Stimulated activated CD8-positive, alpha-beta memory T cell treated with anti-CD3 and anti-CD28 coated beads, Interleukin-4, amount 100 ng/mL, for 1 hour (primary cell): ENCODE measurements at places on chromosomes 4 and X.

GRCh38 chr4:39154009-39154408, 28.3 kb upstream of the WDR19 start:
- DNase-seq, result no peak

DNA sequence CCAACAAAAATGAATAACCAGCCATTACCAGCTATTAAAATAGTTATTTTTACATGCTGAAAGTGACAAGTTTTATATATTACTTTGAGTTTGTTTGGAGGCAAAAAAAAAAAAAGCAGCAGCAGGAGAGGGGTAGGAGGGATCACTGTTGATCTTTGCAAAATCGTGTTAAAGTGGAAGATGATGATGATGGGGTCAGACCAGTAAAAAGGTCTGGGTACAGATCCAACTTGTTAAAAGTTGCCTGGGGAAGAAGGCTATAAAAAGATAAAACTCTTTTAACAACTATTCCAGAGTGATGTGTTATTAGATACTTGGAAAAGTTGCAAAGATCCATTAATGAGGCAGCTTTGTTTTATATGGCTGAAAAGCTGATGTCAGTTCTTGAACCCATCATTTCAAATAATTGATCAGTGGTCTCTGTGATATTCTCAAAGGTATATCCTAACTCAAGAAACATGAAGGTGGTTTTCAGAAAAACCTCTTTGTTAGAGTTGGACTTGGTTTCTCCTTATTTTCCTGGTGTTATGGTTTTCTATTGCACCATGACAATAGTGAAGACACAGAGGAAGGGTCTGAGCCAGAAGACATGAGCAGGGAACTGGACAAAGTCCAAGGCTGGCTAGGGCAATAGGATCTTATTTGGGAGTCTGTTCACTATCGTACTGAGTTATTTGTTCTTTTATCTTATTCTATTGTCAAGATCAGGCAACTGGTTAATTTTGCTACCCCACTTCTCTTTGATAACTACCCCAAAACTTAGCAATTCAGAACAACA, 44.8 kb downstream of the EDNRA start:
- DNase-seq, result no peak

DNA sequence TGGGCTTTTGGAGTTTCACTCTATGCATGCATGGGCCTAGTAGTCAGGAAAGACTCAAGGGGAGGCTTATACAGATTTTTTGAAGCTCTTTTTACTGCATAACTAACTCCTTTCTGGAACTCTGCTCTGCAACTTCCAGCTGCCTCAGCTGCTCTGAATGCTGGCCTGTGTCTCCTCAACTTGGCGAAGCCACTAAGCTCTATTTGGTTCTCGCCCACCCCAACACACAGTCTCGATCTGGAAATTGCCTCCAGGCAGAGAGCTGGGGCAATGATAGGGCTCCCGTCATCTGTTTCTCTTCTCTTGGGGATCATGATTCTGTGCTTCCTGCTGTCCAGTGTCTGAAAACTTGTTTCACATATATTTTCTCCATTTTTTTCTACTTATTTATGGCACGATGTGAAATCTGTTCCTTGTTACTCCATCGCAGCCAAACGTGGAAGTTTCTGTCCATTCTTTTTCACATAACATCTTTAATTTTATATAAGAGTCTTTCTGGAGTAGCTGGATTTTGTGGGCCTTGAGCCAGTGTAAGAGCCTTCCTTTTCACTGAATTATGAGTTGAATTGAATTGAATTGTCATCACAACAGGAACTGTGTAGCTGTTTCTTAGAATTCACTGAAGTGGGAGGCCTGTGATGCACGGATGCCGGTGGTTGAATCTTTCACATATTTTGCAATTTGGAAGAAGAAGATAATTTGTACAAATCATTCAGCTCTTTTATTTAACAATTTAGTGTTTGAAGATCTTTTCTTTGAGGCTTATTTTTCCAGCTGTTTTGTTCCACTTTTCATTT, 9.0 kb downstream of the ZNF275 start:
- no peak for DNase-seq

DNA sequence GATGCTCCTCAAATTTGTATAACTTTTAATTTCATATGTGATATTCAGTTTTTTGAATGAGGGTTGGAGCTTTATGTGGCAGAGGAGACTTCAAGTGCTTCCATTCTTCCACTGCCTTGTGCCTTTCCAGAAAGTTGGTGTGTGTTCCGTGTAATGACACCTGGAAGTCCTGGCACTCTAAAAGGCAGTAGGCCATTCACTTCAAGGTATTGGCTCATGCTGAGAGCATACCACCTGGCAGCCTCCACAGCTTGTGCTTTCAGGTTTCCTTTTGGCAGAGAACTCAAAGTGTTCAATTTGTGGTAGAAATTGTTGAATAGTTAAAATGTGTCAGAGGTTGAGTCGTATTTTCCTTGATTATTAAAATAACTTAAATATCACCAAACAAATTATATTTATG, 49.6 kb downstream of the GRIA2 start:
- no peak for DNase-seq

DNA sequence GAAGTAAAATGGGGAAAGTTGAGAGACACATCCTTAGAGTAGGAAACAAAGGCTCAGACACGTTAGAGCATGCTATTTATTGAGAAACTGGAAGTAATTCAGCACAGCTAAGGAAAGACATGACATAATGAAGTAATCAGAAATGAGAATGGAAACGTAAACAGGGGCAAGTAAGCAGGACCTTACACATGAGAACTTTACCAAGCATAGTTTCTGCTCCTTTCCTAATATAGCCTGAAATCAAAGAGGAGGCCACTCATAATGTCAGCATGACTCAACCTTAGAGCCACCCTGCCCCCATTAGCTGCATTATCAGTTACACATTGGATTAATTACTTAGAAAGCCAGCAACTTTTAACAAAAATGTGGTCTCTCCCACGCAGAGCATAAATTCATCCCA, 558.3 kb upstream of the GRIA3 start:
- no peak for DNase-seq

GRCh38 chrX:48715876-48716502, 19.5 kb downstream of the SUV39H1 start:
- no peak for DNase-seq

DNA sequence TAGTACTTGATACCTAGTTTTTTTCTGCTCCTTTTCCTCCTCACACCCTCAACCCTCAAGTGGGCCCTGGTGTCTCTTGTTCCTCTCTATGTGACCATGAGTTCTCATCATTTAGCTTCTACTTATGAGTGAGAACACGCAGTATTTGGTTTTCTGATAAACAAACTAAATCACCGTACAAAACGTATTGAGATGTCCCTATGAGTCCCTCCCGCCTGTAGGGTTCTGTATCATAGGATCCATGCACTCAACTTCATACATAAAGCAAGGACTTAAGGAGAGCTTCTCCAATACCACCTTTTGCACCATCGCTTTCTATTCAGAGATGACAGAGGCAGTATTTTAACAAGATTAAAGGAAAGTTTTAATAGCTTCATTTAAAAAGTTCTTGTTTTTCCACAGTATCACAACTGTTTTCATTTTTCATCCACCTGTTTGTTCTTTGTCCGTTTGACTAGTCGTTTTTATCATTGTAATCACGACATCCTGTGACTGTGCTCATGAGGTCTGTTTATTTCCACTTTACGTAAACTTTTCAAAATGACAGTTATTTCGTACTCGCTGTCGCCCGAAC, 457 bp upstream of the RAB9A start:
- no peak for DNase-seq

DNA sequence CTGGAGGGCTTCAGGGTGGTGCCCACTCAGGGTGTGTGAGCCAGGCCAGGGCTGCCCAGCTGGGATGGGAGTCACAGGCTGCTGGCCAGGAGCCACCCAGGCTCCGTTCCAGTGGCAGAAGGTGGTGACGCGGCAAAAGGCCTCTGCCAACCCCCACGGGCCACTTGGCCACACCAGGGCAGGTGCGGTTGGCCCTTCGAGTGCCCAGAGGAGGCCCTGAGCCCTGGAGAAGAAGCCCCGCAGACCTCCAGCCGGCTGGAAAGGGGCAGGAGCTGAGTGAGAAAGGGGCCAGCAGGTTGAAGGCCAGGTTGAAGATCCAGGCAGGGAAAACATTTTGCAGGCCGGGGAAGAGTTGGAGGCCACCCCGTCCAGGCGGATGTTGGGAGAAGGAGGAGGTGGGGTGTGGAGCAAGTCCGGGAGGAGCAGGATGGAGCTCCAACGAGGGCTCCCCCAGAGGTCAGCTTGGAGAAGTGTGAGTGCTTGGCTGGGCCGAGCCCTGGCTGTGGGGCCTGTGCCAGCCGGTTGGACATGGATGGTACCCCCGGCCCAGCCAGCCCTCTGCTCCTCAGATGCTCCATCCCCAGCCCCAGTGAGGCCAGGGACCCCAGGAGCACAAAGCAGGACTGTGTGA, 2.8 kb upstream of the CPLX1 start:
- no peak for DNase-seq

DNA sequence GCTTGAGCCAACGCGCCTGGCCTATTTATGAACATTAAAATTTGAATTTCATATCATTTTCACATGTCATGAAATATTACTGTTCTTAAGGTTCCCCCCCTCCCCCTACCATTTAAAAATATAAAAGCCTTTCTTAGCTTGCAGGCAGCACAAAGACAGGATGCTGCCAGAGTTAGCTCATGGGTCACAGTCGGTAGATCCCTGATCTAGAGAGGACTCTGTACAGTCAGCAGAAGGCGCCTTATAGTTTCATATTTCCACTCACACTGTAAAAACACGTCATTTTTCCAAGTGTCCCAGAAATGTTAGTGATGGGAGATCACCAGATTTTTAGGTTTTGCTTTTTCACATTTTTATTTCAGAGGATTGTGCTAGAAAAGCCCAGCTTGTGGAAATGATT, 12.2 kb downstream of the NOCT start:
- no peak for DNase-seq

DNA sequence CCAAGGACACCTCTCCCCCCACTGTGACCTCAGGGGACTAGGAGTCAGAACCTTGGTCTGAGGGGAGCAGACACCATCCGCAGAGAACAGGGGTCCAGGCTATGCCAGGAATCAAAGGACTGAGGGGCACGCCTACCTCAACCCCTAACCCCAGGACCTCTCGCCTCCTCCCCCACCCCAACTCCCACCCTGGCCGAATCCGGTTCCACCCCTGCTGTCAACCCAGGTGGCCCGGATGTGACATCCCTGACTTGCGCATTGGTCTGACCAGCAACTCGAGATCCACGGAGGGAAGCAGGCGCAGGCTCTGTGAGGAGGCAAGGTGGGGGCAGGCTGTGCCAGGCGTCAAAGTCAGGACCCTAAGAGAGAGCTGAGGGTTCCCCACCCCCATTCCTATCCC, 468 bp upstream of the MAGEA4 start:
- no peak for DNase-seq

DNA sequence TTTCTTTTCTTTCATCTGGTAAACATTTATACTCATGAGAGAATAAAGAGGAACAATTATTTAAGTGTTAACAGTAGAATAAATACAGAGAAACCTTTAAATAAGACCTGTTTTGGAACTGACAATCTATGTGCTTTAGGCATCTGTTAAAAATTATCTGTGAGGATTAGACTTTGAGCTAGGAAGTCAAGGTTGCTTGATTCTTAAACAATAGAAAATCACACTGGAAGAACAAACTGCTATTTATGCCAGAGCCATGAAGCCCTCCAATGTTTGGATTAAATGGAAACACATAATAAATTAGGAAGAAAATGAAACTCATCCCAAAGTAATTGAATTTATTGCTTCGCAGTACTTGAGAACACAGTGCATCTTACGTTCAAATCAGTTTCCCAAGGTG, 207.2 kb upstream of the NPY2R start:
- no peak for DNase-seq

- DNase-seq, result no peak
Measured at GRCh38 chr4:40978548-40978947, 228.8 kb downstream of the NSUN7 start.

- DNase-seq, result no peak
Measured at GRCh38 chr4:52880994-52881393, 18.9 kb downstream of the RASL11B start.

- no peak for DNase-seq
Measured at GRCh38 chr4:92677805-92678204, 374.0 kb downstream of the GRID2 start.

- no peak for DNase-seq
Measured at GRCh38 chrX:44456685-44457084, 86.0 kb downstream of the FUNDC1 start.

- no peak for DNase-seq
Measured at GRCh38 chr4:1345903-1346780, 866 bp upstream of the UVSSA start.

GRCh38 chr4:169334335-169334734, 63.6 kb upstream of the SH3RF1 start:
- DNase-seq, result no peak

- no peak for DNase-seq
Measured at GRCh38 chrX:94216738-94217137, 542.7 kb downstream of the FAM133A start.

- peak; percentile 7 for DNase-seq
Measured at GRCh38 chrX:46325312-46325877, 219.8 kb downstream of the ZNF674 start.

GRCh38 chr4:80126435-80126834, 53.4 kb upstream of the ANTXR2 start:
- DNase-seq, result no peak

DNA sequence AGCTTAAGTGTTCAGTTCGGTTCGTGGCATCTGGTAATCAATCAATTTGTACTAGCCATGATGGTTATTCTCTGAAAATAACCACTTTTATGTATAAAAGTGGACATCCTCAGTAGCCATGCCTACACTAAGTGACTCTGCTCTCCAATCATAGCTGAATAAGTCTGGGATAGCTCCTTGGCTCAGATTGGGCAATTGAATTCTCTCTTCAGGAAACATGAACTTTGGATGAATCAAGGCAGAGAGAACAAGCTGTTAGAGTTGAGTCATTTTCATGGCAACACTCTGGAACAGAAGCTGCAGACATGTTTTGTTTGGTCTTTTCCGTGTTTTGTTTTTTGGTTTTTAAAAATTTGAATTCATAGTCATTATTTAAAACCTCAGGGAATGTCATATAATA, 66.8 kb upstream of the TMEM164 start:
- DNase-seq, result no peak

GRCh38 chr4:158397781-158398180, 123.9 kb upstream of the RXFP1 start:
- no peak for DNase-seq

- no peak for DNase-seq
Measured at GRCh38 chr4:5366421-5366820, 315.1 kb downstream of the STK32B start.

GRCh38 chrX:132216283-132216682, 3.0 kb downstream of the RAP2C start:
- DNase-seq, result no peak

GRCh38 chr4:177568931-177569330, 126.7 kb upstream of the AGA start:
- no peak for DNase-seq
